ENCODE measurements at places on chromosomes 4 and X.

DNA sequence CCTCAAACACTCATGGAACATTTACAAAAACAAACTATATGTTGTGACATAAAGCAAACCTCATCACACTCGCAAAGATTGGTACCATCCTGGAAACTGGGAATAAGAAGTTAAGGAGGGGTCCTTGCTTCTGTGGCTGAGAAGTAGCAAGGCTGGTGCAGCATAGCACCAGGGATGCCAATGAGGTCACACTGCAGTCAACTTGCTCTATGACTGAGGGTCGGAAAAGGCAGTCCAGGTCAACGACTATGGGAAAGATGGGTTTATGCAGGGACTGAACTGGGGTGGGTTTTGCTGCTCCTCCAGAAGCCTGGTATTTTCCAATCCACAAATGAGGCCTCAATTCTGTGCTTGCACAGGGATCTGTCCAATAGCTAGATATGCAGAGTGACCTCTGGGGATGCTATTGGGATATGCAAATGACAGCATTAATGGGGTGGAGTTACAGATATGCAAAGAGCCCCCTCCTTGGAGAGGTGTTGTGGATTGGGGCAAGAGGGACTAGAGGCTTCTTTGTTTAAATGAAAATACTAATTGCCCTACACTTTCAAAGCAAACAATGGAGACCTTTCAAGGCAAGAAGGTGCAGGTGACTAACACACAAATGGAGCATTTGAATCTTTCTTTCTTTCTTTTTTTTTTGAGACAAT is 7.2 kb upstream of the IL13RA1 start:
- no peaks in the 10 kb centered on the region for H3K4me1 ChIP-seq
- no peak overlapping the region for H3K27ac ChIP-seq
- no peak overlapping the region for H3K4me3 ChIP-seq
- H3K27me3 ChIP-seq: no peaks in the 10 kb centered on the region
- DNase-seq: no peak

DNA sequence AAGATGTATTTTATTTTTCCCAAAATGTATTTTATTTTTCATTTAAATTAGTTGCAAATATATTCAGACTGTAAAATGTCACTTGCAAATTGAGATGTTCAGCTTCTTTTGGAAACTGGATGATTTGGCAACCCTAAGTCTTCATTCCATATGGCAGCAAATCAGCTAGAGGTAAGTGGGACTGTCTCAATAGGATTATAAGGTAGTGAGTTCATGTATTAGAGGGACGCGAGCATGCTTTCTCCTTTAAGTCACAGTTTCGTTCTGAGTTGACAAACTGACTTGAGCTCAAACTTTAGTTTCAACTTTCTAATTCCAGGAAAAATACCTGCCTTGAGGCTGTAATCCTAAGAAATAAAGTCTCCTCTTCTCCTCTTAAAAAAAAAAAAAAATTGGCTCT is 44.2 kb upstream of the TMEM131L start:
- no peak overlapping the region for H3K27ac ChIP-seq
- no peak overlapping the region for H3K4me3 ChIP-seq
- H3K4me1 ChIP-seq: no peaks in the 10 kb centered on the region
- no peaks in the 10 kb centered on the region for H3K36me3 ChIP-seq
- DNase-seq: no peak

DNA sequence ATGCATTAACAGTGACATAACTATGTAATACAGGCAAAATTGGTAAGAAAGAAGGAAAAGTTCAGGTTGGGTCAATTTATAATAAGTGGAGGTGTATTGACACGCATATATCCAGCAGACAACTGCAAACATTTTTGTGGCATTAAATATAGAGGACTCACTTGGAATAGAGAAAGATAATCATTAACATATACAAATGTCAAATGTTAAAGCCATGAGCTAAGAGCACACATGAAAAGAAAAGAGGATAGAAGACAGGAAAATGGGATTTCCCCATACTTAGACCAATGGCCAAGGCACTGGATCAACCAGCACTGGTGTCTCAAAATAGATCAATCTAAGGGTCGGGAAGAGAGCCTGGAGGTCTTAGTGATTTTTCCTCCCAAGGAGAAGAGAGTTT is 187.6 kb downstream of the PDGFC start:
- H3K27ac ChIP-seq: no peak overlapping the region
- H3K4me3 ChIP-seq: no peak overlapping the region
- H3K4me1 ChIP-seq: no peaks in the 10 kb centered on the region

DNA sequence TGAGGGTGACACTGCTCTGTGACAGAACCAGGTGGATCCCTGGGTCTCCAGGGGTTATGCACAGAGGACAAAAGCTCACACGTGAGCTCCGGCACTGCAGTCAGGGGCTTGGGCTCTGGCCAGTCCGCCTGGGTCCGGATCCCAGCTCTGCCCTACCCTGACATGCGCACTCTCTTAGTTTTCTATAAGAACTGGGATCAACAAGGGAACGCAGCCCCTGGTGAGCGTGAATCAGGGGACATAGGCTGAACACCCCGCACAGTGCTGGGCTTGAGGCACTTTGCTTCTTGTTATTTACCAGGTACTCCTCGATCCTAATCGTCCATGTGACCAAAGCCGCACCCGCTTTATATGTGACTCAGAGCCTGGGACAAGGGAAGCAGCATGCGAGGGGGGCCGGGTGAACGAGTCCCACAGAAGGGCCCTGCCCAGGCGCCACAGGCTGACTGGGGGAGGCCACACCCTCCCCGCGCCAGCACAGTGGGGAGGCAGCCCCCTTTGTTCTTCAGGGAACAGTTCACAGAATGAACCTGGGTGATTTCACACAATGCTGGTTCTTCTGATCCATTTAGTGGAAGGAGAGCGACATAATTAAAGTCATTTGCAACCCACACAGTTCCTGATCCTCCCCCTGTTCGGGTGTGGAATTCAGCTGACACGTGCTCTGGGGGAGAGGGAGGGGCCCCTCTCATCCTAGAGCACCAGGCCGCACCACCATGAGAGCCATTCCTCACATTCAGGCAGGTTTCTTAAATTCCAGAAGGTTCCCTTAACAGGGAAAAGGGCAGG is 55.5 kb downstream of the WFS1 start:
- H3K4me1 ChIP-seq: no peaks in the 10 kb centered on the region
- H3K27me3 ChIP-seq: no peaks in the 10 kb centered on the region
- H3K4me3 ChIP-seq: no peak overlapping the region
- no peak for DNase-seq

- H3K4me1 ChIP-seq: no peaks in the 10 kb centered on the region
- no peak overlapping the region for H3K4me3 ChIP-seq
- no peaks in the 10 kb centered on the region for H3K36me3 ChIP-seq
- no peaks in the 10 kb centered on the region for H3K27me3 ChIP-seq
- DNase-seq: no peak
These were observed 2062.0 kb downstream of the ARAP2 start for GRCh38 chr4:34182306-34182705.

GRCh38 chr4:25811374-25811690 is 51.5 kb downstream of the SEL1L3 start:
- no peak overlapping the region for H3K27ac ChIP-seq
- H3K4me3 ChIP-seq: no peak overlapping the region
- H3K27me3 ChIP-seq: no peaks in the 10 kb centered on the region
- no peaks in the 10 kb centered on the region for H3K36me3 ChIP-seq
- DNase-seq: no peak
- no peaks in the 10 kb centered on the region for H3K4me1 ChIP-seq

DNA sequence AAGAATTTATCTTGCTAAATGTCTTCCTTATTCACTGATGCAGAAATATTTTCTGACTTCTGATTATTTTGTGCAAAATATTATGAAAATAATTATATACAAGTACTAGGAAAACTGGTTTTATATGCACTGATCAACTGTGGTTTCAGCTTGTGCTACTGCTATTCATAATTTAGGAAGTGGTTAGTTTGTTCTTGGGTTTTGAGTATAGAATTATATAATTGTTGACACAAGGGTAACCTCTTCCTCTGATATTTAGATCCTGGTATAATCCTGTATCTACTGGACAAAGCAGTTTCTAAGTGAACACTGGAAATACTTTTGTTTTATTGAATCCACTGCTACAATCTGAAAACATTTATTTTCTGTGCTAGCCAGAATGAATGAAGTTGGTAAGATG is 182.8 kb downstream of the PDGFC start:
- no peak overlapping the region for H3K4me3 ChIP-seq
- H3K4me1 ChIP-seq: no peaks in the 10 kb centered on the region

- no peaks in the 10 kb centered on the region for H3K4me1 ChIP-seq
- H3K27ac ChIP-seq: no peak overlapping the region
- no peak overlapping the region for H3K4me3 ChIP-seq
These were observed 211.4 kb downstream of the LDB2 start for GRCh38 chr4:16687011-16687410.

DNA sequence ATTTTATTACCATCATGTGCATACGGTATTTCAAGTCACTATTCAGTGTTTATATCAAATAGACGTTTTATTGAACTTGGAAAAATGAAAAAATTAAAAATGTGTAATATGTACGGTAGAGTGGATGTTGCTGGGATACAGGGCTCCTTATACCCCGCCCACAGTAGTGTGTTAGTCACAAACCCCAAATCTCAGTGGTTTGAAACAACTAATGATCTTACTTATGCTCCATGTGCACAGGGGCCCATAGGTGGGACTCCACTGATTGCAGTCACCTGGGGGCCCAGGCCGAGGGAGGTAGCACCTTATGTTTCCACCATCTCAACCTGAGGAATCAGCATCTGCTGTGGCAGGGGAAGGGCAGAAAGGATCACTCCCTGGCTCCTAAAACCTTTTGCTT is 18.1 kb downstream of the LSM6 start:
- no peaks in the 10 kb centered on the region for H3K27me3 ChIP-seq
- H3K27ac ChIP-seq: no peak overlapping the region
- no peaks in the 10 kb centered on the region for H3K4me1 ChIP-seq
- peaks cover 4% of the 10 kb centered on the region for H3K36me3 ChIP-seq

DNA sequence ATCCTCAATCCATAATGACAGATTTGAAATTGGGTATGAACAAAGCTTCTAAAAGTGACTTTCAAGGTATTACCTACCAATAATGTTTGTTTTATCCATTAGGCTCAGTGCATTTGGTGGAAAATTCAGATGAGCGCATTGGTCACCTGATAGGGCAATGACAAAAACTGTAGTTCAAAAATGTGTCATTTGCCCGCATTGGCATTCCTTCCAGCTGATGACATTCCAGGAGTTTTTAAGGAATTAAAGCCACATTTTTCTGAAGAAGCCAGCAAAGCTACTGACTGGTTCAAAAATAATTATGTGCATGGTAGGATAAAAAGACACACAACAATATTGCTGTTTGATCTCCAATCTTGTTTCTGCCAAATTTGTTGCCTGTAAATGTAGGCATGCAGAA is 473.4 kb upstream of the CPEB2 start:
- no peak overlapping the region for H3K27ac ChIP-seq
- no peaks in the 10 kb centered on the region for H3K36me3 ChIP-seq
- no peak overlapping the region for H3K4me3 ChIP-seq
- no peaks in the 10 kb centered on the region for H3K27me3 ChIP-seq

DNA sequence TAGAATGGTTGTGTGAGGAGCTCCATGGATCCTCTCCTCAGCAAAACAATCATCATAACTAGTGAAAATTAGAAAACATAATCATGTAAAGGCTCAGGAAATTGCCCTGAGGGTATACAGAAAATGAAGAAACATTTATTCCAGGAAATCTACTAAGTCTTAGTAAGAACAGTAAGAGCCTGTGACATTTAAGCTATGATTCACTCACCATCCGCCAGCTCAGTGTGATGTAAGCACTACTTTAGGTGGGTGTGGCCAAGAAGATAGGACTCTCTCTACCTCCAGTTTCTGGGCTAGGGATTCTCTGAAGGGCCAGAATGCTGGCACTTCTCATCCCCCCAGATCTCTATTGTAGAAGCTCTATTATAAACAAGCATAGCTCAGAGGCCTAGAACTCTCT is 147.5 kb downstream of the DLG3 start:
- H3K4me3 ChIP-seq: no peak overlapping the region
- no peak overlapping the region for H3K27ac ChIP-seq
- no peaks in the 10 kb centered on the region for H3K27me3 ChIP-seq

GRCh38 chrX:152869972-152870371 is 27.9 kb upstream of the ZNF185 start:
- DNase-seq: no peak
- H3K4me1 ChIP-seq: no peaks in the 10 kb centered on the region
- H3K27ac ChIP-seq: no peak overlapping the region
- no peaks in the 10 kb centered on the region for H3K36me3 ChIP-seq
- H3K4me3 ChIP-seq: no peak overlapping the region

DNA sequence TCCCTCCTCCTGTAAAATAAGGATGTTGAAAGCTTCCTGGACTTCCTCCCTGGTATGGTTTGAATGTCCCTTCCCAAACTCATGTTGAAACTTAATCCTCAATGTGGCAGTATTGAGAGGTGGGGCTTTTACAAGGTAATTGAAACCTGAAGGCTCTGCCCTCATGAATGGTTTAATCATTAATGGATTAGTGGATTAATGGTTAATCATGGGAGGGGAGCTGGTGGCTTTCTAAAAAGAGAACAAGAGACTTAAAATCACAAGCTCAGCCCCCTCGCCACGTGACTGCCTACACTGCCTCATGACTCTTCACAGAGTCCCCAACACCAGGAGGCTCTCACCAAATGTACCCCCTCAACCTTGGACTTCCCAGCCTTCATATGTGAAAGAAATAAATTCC is 124.6 kb upstream of the ANXA3 start:
- H3K4me1 ChIP-seq: no peaks in the 10 kb centered on the region
- H3K27me3 ChIP-seq: no peaks in the 10 kb centered on the region
- DNase-seq: no peak
- no peaks in the 10 kb centered on the region for H3K36me3 ChIP-seq
- no peak overlapping the region for H3K27ac ChIP-seq

- H3K27me3 ChIP-seq: no peaks in the 10 kb centered on the region
- H3K4me3 ChIP-seq: no peak overlapping the region
- H3K4me1 ChIP-seq: no peaks in the 10 kb centered on the region
These were observed 143.5 kb upstream of the GALNT7 start for GRCh38 chr4:173025131-173025530.

GRCh38 chr4:53040851-53041250 is 178.7 kb downstream of the RASL11B start:
- no peaks in the 10 kb centered on the region for H3K4me1 ChIP-seq
- no peak overlapping the region for H3K27ac ChIP-seq
- no peaks in the 10 kb centered on the region for H3K36me3 ChIP-seq
- DNase-seq: no peak
- no peak overlapping the region for H3K4me3 ChIP-seq

- peaks cover 21% of the 10 kb centered on the region for H3K36me3 ChIP-seq
- no peak overlapping the region for H3K27ac ChIP-seq
- H3K4me3 ChIP-seq: no peak overlapping the region
- DNase-seq: no peak
- H3K4me1 ChIP-seq: no peaks in the 10 kb centered on the region
These were observed 21.4 kb upstream of the CENPU start for GRCh38 chr4:184755278-184755677.

DNA sequence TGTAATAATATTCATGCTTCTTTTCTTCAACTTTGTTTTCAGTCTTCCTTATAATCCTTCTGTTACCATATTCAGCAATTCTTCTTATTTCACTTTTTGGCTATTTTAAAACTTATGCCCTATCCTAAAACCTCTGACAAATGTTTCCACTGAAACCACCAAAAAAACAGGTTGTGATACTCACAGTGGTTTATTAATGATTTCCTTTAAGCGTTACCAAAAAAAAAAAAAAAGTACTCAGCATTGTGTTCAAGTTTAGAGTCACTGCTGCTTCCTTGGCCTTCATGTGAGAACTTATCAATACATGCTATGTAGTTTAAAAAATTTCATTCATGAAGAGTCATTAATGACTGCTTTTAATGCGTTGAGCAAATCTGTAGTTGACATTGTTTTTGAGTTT is 35.4 kb upstream of the UGT2A3 start:
- no peak overlapping the region for H3K27ac ChIP-seq
- H3K4me3 ChIP-seq: no peak overlapping the region
- H3K4me1 ChIP-seq: no peaks in the 10 kb centered on the region
- H3K27me3 ChIP-seq: no peaks in the 10 kb centered on the region

GRCh38 chr4:139833151-139833910 is 167.7 kb downstream of the MGST2 start:
- H3K27me3 ChIP-seq: no peaks in the 10 kb centered on the region
- H3K27ac ChIP-seq: no peak overlapping the region
- no peak overlapping the region for H3K4me3 ChIP-seq
- no peaks in the 10 kb centered on the region for H3K36me3 ChIP-seq

Measured in right lobe of liver (tissue), 6 donors.